ENCODE measurements at places on chromosomes 13 and 19.

DNA sequence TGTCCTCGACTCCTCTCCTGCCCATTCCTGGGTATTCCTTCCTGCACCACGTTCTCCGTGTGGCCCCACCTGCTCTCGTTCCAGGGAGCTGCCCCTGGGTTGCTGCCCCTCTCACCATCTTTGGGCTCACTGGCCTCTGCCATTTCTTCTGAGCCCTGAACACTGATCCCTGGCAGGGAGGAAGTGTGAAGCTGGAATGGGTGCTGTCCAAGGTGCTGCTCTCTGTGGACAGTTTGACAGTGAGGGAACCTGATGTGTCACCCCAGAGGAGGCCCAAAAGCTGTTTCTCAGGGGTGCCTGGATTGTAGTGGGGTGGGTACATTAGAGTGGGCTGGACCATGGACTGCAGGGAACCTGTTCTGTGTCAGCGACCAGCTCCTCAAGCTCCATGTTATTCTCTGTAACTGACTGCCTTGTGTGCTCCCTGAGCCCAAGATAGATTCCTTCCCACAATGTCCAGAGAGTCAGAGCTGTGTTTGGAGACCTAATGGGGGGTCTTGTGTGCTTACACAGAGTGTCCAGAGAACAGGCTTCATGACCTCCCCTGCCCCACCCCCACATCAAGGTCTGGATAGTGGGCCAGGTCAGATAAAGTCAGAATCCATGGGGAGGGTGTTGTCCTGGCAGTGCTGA is 7.2 kb upstream of the CEACAM8 start:
- DNase-seq, result no peak

DNA sequence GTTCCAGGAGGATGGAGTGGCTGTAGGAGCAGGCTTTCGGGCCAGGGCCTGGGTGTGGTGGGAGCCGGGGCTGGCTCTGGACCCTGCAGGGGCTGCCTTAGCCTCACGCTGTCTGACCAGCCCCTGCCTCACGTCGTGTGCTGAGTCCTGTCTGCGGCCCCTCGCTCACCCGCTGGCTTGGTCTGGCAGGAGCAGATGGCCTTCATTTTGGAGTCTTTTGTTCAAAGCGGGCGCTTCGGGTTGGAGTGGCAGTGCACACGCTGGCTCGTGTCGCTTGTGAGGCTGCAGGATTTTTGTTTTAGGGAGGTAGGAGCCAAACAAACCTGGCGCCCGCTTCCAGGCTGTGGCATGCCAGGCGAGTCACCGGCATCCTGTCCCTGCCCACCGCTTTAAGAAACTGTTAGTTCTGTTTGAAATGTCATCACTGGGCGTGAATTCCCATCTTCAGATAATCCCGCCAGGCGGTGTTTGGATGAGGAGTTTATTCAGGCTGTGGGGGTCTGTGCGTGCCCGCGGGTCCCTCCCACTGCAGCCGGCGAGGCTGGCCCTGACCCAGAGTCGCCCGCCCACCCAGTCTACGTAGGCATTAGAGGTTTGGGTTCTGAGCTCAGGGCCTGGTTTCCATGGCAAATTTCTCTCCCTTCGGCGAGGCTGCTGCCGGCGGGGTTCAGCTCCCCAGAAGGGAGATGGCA is 89.8 kb downstream of the KDM4B start:
- peak; percentile 62 for DNase-seq

DNA sequence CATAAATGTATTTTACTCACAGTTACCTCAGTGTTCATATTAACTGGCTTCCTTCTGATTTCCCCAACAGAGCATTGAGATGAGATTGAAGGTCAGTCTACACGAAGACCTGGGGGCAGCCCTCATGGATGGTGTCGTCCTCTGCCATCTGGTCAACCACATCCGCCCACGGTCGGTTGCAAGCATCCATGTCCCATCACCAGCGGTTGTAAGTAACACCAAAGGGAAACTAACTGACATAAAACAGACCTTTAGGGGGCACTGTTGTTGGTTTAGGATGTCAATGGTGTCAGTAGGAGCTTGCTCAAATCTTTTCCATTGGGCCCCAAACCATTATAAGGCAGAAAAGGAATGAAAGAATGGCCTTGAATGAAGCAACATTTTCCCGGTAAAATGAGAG is 68.2 kb downstream of the ESD start:
- DNase-seq, result peak; percentile 9

DNA sequence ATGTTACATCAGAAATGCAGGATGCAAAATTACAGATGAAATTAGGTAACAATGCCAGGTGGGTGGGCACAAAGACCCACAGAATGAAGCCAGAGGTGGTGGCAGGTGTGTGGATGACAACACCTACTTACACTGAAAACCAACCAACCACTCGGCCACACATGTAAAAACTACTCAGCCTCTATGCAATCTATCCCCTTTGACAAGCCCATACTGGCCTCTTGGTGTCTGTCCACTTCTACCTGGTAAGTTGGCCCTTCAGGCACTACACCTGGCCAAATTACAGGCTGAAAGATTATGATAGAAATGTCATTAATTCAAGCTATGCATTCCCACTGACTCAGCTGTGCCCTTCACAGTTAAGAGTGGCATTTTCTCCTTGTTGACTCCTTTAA is 50.0 kb downstream of the BRD4 start:
- no peak for DNase-seq

DNA sequence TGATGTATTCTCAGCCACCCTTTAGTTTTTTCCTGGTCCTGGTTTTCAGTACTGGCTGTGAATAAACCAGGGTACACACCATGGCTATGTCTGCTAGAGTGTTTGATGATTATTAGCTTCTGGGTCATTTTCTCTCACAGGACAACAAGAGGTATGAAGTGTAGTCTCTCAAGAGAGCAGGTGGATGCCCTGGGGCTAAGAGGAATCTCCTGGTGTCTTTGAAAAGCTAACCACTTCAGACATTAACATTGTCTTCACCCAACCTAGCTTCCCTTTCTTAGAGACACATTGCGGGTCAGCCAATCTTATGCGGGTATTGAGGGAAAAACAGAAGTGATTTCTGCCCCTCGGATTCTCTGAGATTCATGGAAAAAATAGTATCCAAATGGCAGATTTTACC is 1.6 kb downstream of the ZNF730 start:
- DNase-seq, result no peak

DNA sequence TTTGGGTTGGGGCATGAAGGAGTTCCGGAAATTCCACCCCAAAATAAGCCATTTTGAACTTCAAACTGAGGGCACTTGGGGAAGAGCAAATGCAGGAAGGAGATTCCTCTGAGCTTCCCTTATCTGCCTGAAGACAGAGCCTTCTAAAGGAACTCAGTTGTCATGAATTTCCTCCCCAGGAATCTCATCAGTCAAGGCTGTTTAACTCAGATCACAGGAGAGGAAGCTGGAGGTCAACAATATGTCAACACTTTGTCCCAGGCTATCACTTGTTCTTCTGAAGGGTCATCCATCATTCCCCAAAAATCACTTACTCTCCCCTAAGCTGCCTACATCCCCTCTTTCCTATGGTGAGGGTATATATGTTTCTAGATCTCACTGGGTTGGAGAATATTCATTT is 26.0 kb upstream of the CHST8 start:
- no peak for DNase-seq

- DNase-seq, result no peak
Observed at GRCh38 chr19:2253106-2254063, 2.8 kb downstream of the JSRP1 start.

- DNase-seq, result no peak
Observed at GRCh38 chr13:39035204-39035603, 2.7 kb downstream of the PROSER1 start.

DNA sequence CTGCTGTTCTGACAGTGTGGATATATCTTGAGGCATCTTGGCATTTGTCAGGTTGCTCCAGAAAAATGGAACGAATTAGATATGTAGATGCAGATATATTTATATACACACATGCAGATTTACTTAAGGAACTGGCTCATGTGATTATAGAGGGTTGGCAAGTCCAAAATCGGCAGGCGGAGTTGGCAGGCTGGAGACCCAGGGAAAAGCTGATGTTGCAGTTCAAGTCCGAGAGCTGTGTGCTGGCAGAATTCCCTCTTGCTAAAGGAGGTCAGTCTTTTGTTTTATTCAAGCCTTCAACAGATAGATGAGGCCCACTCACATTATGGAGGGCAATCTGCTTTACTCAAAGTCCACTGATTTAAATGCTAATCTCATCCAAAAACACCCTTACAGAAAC is 24.4 kb upstream of the CSNK1A1L start:
- DNase-seq, result no peak

DNA sequence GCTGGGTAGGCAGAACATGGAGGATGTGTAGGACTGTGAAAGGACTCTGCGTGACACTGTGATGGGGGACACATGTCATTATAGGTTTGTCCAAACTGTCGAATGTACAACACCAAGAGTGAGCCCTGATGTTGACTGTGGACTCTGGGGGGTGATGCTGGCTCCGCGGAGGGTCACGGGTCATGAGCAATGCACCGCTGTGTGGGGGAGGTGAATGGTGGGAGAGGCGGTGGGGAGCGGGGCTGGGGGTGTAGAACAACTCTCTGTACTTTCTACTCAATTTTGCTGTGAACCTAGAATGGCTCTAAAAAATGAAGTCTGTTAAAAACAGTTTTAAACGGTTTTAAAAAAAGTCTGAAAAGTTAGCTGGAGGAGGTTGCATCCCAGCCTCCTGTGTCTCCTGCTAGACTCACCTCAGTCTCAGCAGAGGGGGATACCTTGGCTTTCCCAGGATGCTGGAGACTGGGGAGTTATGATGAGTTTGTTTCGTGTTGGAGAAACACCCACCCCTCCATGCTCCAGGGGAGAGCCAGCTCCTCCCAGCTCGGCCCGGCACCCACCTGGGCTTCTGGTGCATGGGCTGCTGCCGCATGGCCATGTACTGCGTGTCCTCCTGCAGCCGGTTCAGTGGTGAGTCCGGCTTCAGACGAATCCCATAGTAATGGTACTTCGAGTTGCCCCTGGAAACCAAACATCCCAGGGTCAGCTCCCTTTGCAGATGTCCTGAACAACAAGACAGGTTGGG is 34.7 kb upstream of the RANBP3 start:
- no peak for DNase-seq

- no peak for DNase-seq
Observed at GRCh38 chr13:29607465-29607864, 12.0 kb upstream of the SLC7A1 start.

DNA sequence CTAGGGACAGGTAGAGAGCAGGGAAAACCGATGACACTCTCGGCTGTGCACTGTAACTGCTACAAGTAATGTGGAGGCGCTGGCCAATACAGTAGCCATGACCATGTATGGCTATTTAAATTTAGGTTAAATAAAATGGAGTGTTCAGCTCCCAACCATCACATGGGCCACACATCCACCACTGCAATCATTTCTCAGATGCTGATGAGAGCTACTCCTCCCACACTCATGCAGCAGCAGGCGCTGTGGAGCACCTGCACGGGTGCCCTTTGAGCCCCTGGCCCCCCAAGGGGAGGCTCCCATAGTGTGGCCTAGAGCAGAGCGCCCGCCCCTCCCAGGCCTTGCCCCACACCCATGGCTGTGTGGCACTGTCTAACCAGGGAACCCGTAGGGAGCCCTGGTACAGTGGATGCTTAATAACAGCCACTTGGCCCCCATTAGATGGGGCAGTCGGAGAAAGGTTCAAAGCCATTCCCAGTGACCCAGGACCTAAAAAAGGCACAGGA is 6.0 kb downstream of the ACP4 start:
- DNase-seq, result peak; percentile 44

DNA sequence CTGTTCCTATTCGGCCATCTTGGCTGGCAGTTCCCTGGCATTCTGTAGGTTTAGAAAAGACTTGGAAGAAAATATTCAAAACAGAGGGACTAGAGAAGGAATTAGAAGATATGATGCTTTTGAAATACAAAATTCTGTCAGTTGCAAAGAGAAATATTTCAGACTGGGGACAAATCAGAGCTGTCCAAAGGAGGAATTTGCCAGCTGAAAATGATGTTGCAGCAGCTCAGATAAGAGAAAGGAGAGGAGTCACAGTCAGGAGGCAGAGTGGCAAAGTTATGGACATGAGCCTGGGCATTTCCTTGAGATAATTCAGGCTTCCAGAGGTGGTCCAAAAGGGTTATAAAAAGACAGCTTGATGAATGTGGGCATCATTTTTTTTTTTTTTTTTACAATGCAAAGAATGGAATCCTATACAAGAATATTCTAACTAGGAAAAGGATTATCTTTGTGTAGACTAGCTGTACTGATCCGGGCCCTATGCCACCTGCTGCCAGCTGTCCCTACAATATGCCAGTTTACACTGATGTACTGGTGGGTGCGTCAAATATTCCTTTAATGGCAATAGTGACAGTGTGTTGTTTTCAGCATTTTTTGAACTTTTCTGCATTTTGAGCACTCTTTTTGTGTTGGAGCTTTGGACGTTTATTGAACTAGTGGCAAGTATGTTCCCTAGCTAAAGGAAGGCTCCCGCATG is 31.8 kb upstream of the CBY2 start:
- peak; percentile 78 for DNase-seq

- no peak for DNase-seq
Observed at GRCh38 chr19:27689734-27690241, 1523.2 kb downstream of the UQCRFS1 start.

DNA sequence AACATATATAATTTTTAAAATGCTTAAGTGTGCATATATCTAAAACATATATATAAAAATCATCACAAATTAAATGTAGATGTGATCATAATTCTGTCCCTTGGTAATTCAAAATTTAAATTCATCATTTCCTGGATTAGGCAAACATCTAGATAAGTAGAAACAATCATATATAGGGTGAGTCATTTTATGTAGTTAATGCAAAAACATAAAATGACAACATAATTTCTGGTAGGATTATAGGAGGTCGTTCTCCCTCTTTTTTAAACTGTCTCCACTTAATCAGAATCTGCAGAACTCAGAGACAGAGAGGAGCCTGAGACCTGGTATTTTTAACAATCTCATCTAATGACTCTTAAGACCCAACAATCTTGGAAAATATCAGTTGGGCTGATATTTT is 333.4 kb downstream of the KCTD12 start:
- no peak for DNase-seq

All from NCI-H524 (cell line).